SJSA1 (cell line): ENCODE measurements at places on chromosomes 12 and 14. TPM values are rescaled to one million over a fixed set of nuclear protein-coding genes. Genes with fewer than 3 reads are reported as not detected.

Gene PSMB5
- 226 and 255 TPM in 2 replicates for total RNA-seq

Gene RERG
- not detected in 2 replicates for total RNA-seq

- DNase-seq, result no peak
Observed at GRCh38 chr12:108779998-108780688, 48.8 kb upstream of the CORO1C start.

DNA sequence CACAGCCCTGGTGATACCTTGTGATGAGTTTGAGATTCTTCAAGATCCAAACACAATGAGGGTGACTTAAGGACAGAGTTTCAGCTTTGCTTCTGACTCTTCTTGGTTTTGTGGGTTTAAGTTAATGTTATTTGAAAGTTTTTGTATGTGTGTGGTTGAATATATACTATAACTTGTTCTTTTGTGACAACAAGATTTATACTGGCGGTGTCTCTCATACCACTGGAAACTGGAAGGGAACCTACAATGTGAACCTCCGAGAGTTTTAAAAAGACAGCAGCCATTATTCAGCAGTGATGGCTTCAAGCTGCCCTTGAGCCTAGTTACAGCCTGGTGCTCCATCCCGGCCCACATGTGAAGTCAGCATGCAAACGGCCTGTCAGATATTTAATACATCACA lies 87.9 kb upstream of the IGF1 start:
- DNase-seq, result no peak
